ENCODE measurements at places on chromosomes 5 and 9.

GRCh38 chr9:126067031-126067734 lies 259.4 kb upstream of the MVB12B start:
- DNase-seq: no peak

GRCh38 chr5:175680463-175680862 lies 22.6 kb downstream of the HRH2 start:
- DNase-seq: no peak

GRCh38 chr5:65823204-65823603 lies 101.2 kb downstream of the NLN start:
- DNase-seq: peak; percentile 52

DNA sequence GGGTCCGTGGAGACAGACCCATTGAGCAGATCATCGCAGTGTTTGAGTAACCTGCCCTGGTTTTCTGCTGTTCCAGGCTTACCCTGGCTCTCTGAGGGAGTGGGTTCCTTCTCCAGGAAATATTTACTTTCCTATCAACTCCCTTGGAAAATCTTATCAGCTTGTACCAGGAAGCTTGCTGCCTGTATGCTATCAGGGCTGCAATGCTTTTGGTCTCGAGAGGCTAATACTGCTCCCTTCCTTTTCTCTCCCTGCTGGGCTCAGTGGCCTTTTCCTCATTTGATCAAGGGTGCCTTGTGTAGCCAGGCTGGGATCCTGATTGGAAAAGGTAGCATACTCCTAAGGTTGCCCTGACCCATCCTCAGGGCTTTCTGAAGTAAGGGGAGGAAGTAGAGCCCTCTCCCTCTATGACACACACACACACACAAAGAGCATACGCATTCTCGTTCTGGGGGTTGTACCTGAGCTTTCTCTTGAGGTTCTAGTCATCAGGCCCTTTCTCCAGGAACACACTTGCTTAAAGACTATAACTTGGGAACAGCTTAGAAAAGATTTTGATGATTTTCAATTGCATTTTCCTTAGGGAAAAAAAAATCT lies 41.6 kb downstream of the CYSTM1 start:
- no peak for DNase-seq

DNA sequence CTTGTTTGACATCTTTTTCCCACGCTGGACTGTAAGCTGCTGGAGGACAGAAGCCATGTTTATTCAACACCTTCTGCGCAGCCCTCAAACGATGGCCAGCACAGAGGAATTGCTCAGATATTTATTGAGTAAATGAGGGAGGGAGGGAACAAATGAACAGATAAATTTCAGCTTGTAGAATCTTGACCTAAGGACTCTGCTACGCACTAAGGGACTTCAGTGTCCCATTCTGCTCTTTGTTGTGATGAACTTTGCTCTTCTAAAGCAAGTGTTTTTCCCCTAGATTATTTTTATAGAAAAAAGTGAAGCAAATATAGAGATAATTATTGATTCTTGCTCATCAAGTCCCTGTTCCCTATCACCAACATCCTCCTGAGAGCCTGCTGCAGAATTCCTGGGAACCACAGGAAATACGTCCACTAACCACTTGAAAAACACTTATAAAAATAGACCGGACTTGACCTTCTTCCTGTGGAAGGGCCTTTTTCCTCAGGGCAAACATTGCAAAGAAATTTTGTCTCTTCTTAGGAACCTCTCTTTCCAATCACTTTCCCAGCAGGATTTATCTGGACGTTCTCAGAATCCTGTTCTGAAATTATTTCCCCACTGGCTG lies 54.9 kb downstream of the FGF1 start:
- DNase-seq: peak; percentile 53

DNA sequence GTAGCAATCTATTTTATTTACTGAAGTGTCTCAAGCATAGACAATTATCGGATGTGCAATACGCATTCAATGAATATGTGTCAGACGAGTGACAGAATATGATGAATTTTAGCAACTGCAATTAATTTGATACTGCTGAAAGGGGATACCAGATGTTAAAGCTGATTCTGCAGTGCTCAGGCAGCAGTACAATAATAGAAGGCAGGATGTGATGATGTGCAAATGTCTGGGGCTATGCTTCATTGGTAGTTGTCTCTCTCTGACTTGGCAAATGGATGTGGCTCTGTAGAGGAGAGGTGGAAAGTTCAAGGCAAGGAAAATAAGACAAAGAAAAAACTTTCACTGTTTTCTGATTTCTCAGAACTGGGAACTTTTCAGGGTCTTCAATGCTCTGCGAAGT lies 721.2 kb downstream of the CDH18 start:
- DNase-seq: no peak

Data from ELR (cell line).